ENCODE measurements at places on chromosomes 11 and 22.

DNA sequence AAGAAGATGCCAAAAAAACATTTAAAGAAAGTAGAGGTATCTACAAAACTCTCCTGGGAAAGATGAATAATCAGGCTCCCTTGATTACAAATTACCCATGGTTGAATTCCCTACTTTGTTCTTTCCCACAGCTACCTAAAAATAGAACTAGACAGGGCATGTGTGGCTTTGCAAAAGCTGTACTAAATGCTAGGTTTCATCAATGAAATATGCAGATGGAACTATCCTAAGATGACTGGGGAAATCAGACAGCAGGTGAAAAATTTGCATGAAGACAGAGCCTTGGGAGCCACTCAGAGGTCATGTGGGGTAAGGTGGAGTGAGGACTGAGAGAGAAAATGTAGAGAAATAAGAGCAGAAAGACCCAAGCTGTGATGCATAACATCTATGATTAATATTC lies 14.7 kb downstream of the LAYN start:
- DNase-seq = no peak

- DNase-seq = no peak
Observed at GRCh38 chr11:106241601-106242257, 164.3 kb downstream of the AASDHPPT start.

GRCh38 chr11:45803971-45804760 lies 783 bp upstream of the SLC35C1 start:
- peak; percentile 96 for DNase-seq

- DNase-seq = no peak
Observed at GRCh38 chr11:27864091-27864491, 163.8 kb upstream of the BDNF start.

DNA sequence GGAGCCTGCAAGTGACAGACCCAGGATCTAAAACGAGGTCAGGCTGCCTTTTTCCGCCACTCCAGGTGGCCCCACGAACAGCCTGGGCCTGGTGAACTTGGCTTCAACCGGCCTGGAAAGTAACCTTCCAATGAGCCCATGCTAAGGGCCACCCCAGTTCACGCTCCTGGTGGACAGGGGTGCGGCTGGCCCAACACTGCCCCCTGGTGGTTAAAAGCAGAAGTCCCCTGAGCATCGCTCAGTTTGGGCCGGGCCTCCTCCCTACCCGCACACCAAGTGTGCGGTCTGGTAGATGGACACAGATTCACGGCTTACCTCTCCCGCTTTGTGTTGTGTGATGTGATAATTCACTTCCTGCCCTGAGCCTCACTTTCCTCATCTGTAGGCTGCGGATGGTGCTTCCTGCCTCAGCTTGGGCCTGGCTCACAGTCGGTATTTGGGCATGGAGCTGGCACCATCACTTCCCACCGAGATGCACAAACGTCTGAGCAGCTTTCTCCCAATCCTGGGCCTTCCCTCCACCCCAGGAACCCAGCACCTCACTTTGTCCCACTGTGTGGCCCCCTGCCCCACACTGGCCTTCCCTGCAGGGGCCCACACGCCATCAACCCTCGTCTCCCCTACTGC lies 13.7 kb upstream of the SEC14L3 start:
- DNase-seq = peak; percentile 91

DNA sequence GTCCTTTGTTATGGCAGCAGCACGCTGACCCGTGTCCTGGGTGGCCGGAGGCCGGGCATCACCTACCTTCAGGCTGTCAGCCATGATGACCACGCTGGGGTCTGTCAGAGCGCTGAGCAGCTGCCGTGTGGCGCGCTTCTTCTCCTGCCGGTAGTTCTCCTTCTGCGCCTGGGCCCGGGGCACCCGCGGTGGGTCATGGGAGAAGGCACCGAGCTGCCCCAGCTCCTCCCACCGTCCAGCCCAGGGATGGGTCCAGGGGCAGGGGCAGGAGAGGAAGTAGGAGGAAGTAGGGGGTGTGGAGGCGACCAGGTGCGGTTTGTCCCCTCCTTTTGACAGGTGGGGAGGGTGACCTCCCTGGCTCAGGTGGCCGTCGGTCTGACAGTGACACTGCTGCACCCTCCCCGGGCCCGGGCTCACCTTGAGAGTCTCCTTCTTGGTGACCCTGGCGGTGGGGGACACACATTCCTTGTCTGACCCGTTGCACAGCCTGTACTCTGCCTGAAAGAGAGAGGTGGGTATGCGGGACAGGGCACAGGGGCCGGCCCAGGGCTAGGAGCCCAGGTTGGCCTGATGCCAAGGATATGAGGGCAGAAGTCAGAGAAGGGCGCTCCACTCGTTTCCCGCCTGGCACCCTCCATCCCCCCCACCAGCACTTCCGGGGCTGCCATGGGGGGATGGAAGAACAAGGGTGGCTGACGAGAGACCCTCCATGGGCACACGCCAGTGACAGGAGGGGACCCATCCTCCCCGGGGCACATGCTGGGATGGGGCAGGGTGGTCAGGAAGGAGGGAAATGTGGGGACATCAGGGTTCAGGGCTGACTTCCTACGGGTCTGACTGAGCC lies 43.0 kb downstream of the OSBPL5 start:
- no peak for DNase-seq

DNA sequence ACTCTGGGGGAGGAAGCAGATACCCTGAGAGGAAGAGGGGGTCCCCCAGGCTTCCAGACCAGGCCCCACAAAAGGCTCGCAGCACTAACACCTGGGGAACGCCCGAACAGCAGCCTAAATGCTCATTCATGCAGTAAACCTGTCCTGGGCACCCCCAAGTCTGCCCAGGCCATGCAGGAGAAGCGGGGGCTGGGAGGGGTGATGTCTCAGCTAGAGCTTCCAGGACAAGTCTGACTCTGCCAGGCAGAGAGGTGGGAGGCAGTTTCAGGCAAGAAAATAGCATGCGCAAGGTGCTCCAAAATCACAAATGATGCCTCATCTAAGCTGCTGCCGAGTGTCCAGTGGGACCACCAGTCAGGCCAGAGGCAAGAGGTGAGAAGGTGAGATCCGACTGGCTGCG lies 14.6 kb downstream of the CABP7 start:
- DNase-seq = no peak

GRCh38 chr11:47187723-47188122 lies 1.5 kb upstream of the PACSIN3 start:
- DNase-seq = no peak

DNA sequence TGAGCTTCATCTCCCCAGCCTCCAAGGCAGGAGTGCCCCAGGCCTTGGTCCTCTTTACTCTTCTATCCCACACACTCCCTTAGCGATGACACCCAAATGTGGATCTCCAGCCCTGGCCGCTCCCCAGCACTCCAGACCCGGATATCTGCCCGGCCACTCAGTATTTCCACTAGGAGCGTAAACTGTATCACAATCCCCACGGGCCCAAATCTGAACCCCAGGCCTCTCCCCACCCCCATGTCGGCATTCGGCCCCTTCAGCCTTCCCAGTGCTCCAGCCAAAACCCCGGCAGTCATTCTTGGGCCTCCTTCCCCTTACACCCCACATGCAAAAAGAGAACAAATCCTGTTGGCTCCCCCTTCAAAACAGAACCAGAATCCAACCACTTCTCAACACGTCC lies 20.8 kb downstream of the WNT11 start:
- no peak for DNase-seq

DNA sequence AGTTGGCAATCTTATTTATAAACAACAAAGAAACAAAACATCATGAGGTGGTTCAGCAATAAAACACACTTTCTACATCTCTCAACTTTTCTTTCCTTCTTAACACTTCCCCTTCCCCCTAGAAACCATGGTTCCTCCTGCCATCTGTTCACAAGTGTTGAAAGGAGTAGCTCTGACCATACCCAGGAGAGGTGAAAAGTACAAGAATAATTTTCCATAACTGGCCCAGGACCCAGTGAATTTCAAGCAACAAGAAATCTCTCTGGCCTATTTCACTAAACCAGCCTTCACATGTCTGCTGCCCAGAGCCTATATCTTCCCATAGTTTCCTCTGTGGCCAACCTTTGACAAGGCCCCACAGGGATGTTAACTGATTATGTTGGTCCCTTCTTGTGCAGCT lies 98.2 kb upstream of the CEP126 start:
- no peak for DNase-seq

DNA sequence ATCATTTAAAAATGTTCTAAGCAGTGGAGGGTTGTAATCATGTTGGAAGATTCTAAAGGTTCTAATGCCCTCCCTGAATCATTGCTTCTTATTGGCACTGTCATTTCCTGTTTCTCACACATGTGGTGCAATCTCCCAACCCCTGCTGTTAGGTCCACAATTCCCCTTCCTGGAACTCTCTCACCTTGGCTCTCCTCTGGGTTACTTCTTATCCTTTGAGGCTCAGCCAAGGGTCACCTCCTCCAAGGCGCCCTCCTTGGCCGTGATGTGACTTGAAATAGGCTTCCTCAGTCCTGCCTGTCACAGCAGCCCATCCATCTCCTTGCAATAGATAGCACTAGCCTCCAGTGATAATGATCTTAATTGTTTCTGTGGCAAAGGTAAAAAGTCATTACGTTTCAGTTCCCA lies 149.8 kb downstream of the TTC17 start:
- DNase-seq = no peak
